ENCODE measurements at places on chromosomes 12 and 14.
A peak's percentile ranks its signal among the peaks of the same experiment; 100 is the strongest.

DNA sequence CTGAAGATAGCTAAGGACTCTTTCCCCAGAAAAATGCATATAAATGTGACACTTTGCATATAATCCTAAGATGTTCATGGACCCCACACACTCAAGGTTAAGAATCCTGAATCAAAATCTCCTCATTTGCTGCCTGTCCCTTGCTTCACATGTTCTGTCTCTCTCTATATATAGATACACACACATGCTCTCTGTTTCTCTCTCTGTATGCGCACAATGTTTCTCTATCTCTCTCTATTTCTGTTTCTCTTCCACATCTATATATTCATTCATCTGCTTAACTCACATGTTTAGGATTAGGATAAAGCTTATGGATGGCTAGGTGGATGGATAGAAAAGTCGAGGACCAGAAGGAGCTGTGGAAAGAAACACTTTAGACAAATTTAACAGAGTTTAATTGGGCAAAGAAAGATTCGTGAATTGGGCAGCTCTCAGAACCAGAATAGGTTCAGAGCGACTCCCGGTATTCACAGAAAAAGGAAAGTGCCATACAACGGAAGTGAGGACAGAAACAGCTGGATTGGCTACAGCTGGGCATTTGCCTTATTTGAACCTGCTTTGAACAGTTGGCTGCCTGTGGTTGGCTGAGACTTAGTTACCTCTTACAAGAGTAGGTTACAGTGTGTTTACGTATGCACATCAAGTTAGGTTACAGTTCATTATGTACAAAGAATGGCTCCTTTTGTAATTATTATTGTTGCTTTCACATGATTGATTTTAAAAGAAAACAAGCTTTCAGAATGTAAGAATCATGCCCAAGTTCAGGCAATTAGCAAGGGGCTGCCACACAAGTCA, 57.6 kb downstream of the EMP1 start:
- no peak for DNase-seq

GRCh38 chr12:124740691-124741137, 123.0 kb downstream of the SCARB1 start:
- no peak for DNase-seq

DNA sequence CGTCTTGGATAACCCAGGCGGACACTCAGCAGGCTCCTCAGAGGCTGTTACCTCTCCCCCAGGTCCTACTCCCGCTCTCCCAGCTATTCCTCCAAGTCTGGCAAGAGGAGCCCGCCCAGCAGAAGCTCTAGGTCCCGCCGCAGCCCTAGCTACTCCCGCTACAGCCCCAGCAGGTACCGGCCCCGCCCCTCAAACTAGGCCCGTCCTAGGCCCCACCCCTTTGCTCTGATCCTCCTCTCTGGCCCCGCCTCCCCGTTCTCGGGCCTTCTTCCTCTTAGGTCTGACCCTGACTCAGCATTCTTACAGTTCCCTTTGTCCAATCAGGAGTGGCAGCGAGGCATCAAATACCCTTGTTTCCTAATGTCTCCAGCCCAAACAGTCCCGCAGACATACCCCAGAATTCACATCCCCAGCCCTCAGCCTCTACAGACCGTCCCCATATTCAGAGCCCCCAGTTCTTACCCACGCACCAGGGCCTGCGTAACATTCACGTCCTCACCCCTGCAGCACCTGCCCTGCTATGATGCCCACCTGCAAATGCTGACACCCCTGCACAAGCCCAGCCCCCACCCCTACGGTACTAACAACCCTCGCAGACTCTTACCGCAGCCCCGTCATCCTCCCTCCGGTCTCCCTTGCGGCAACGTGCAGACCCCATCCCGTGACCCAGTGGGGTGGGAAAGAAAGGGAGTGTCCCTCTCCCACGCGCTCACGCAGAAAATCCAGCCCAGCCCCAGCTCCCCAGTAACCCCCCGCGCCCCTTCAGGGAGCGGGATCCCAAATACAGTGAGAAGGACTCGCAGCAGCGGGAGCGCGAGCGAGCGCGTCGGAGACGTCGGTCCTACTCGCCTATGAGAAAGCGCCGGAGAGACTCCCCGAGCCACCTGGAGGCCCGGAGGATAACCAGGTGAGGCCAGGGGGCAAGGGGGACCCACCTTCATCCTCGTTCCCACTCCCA, 25.0 kb upstream of the HSPB8 start:
- DNase-seq, result no peak

DNA sequence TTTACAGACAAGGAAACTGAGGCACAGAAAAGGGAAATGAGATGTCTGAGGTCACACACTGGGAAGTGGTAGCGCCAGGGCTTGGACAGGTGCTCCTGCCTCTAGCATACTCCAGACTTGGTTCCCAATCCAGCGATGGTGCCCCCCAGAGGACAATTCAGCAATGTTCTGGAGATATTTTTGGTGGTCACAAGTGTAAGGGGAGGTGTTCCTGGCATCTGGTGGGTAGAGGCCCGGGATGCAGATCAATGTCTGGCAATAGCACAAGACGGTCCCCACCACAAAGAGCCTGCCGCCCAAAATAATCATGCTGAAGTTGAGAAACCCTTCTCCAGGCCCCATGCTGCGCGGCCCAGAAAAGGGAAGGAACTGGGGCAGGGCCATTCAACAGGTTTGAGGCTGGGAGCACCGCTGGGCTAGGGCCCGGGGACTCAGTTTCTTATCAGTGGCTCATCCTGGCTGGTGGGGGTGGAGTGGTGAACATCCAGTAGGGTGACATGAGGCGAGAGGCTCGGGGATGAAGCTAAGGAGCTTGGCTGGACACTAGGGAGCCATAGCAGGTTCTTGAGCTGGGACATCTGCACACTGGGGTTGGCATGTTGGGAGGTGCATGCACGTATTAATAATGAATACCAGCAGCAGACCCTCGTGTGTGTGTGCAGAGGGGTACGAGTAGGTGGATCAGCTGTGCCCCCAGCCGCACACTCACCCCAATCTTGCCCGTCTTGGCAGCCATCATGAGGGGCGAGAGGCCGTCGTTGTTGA, 35.1 kb downstream of the TRPV4 start:
- peak; percentile 61 for DNase-seq

DNA sequence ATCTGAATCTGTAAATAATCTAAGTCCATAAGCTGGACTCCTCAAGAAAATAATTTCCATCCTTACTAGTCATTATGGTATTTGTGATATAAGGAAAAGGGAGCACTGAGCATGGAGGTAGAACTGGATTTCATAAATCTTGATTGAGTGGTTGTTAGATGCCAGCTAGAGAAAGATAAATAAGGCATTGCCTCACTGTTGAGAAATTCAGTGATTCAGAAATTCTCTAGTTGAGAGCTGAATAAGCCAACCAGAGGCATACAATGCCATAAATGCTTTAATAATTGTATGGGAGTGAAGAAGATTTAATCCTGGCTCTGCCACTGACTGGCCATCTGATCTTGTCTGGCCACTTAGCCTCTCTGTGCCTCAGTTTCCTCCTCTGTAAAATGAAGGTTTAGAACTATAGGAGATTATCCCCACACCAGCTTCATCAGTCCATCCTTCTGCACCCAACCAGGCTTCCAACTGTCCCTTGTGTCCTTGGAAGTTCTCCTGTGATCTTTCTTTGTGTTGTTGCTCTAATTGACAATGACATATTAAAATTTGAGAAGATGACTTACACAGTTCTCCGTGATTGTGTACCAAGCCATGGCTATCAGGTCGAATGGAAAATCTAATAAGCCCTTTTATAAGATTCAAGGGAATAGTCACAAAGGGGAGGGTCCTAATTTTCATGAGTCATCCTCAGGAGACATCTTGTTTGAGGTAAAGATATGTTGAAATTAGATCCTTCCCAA, 394.3 kb downstream of the EGLN3 start:
- DNase-seq, result no peak

GRCh38 chr12:28586481-28586880, 396.2 kb downstream of the CCDC91 start:
- no peak for DNase-seq

- no peak for DNase-seq
Measured at GRCh38 chr14:68084256-68084655, 264.7 kb downstream of the RAD51B start.

GRCh38 chr14:43369710-43370564, 1137.1 kb downstream of the FSCB start:
- no peak for DNase-seq

- no peak for DNase-seq
Measured at GRCh38 chr14:51458563-51458955, 193.2 kb upstream of the FRMD6 start.

GRCh38 chr12:119683413-119683812, 15.5 kb downstream of the PRKAB1 start:
- no peak for DNase-seq
